ENCODE measurements at places on chromosomes 7 and 10.
A peak's percentile ranks its signal among the peaks of the same experiment; 100 is the strongest.

DNA sequence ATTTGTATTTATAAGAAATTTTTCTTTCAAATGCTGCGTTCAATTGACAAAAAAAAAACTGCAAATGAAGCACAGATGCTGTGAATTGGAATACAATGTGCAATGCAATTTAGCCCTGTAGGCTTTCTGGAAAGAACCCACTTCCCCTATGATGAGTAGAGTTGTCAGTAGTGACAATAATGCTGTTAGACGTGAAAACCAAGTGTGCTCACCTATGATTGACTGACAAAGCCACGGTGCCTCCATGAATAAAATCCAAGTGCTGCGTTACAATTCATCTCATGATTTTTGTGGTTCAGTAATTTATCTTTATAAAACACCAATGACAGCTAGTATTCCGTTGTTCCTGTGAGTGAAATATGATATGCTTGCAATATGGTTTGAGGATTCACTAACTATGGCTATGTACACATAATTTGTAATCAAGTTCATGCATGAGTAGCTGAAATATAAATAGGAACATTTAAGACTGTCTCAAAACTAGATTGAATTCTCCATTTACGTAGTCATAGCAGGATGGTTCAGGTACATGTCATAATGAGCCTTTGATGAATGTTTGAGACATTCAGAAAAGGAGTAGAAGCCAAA lies 1160.3 kb downstream of the CNTNAP2 start:
- no peak for DNase-seq

DNA sequence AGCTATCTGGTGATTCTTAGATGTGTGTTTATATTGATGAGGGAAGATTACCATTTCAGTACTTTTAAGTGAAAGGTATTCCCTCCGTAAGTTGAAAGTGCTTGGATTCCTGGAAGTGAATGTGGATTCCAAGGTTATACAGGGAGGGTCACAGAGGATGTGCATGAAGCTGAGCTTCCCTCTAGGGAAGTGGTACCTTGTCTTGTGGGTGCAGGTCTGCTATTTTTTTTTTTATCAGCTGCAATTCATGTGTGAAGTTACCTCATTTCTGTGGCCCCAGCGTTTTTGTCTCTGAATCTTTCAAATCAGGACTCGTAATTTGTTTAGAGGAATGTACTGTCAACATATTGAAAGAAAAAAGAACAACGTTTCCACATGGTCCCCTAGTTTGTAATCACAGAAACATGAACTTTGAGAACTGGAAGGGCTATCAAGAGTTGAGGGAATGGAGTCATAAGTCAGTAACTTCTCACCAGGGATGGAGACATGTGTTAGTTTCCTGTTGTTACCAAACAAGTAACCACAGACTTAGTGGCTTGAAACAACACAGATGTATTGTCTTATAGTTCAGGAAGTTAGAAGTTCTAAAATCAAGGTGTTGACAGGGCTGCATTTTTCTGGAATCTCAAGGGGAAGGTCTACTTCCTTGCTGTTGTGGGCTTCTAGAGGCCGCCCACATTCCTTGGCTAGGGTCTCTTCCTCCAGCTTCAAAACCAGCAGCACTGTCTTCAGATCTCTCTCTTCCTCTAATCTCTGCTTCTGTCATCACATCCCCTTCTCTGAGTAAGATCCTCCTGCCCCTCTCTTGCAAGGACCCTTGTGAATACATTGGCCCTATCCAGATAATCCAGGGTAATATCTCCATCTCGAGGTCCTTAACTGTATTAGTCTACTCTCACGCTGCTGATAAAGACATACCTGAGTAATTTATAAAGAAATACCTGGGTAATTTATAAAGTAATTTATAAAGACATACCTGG lies 64.4 kb downstream of the RAB18 start:
- DNase-seq: no peak

GRCh38 chr10:21473135-21473534 lies 52.3 kb downstream of the SKIDA1 start:
- DNase-seq: no peak

GRCh38 chr10:97500297-97500575 lies 1.5 kb downstream of the UBTD1 start:
- DNase-seq: no peak

- no peak for DNase-seq
Measured at GRCh38 chr10:15182540-15183207, 14.2 kb upstream of the NMT2 start.

DNA sequence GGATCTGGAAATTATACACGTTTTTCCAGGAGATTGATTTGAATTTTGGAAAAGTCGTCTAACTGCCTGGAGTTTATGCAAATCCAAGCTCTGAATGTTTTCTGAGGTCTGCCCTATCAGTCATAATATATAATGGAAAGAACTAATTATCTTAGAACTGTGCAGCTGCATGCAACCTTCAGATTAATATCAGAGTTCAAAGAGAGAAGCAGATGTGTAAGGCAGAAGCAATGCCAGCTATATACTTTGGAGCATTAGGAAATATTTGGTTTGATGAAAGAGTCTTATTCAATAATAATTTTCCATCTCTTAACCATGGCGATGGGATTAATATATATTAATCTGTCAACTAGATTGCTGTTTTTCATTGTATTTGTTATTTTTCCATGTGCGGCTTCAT lies 500.9 kb downstream of the NEBL start:
- no peak for DNase-seq

GRCh38 chr10:77361831-77362230 lies 275.8 kb downstream of the KCNMA1 start:
- no peak for DNase-seq

DNA sequence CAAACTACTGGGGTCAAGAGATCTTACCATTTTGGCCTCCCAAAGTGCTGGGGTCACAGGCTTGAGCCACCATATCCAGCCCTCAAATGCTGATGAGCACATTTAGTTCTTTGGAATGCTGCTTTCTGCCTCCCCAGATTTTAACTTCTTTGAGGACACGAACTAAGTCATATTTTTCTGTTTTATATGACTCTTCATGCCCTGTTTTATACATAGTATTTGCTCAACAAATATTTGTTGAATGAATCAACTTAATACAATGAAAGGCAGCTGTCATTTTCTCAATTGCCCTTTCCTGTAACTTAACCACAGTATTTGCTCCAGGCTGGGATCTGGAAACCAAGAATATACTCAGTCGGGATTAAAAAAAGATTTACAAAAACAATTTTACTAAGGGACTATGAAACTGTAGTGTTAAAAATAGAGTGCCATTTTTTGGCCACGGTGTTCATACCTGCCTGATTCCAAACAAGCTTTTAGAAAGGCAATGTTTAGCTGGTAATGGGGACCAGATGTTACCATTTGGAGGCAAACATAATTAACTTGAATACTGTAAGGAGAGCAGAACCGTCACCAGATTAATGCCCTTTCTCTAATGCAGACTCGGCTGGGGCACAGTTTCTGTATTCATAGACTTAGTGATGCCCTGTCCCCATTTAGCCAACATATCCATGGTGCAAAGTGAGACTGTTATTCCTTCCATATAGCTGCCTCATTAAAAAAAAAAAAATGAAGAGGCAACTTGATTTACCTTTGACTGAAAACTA lies 117.6 kb downstream of the NRP1 start:
- no peak for DNase-seq

DNA sequence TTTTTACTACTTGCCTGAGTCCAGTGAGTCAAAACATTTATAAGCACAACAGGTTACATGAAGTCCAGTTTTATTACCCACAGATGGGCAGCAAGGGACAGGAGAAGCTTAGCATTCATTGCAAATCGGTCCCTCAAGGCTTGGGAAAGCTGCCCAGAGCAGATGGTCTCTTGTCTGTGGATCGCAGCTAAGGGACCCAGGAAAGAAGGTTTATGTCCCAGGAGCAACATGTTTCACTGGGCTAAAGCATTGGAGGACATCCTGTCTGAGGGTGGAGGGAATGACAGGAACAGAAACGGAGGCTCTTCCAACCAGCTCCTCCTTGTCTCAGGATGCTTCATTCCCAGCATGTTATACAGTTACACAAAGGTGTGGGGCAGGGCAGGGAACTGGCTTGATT lies 39.3 kb downstream of the TRIM24 start:
- DNase-seq: peak; percentile 9

GRCh38 chr10:49556723-49557122 lies 17.8 kb upstream of the ERCC6 start:
- DNase-seq: no peak

DNA sequence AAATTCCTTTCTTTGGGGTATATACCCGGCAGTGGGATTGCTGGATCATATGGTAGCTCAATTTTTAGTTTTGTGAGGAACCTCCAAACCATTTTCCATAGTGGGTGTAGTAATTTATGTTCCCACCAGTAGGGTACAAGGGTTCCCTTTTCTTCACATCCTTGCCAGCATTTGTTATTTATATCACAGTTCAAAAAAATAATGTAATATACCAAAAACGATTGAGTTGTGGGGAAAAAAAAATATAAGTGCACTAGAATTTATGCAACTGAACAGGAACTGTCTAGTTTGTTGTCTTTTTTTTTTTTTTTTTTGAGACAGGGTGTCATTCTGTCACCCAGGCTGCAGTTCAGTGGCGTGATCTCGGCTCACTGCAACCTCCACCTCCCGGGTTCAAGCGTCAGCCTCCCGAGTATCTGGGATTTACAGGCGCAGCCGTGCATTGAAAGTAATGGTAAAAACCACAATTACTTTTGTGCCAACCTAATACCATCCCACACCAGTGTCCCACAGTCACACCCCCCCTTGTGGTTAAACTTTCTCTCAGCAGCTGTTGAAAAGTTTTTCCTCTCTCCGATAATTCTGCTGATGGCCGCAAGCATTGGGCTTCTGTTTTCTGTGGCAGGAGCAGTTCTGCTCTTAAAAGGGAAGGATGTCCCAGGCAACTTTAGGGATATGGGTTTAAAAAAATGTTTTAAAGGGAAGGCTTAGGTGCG lies 6.8 kb upstream of the LAT2 start:
- DNase-seq: peak; percentile 53

GRCh38 chr10:88108115-88108610 lies 244.7 kb downstream of the PTEN start:
- DNase-seq: no peak

- peak; percentile 80 for DNase-seq
Measured at GRCh38 chr10:73771722-73772280, 10.0 kb upstream of the CHCHD1 start.

DNA sequence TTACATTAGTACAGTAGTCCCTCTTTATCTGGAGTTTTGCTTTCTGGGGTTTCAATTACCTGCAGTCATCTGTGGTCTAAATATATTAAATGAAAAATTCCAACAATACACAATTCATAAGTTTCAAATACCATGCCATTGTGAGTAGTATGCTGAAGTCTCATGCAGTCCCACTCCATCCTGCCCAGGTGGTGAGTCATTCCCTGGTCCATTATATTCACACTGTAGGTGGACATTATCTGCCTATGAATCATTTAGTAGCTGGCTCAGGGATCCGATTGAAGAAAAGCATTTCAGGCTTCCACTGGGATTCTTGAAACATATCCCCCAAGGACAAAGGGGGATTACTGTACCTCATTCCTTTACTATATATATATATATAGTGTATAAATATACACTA lies 298.2 kb upstream of the GALNT17 start:
- no peak for DNase-seq

DNA sequence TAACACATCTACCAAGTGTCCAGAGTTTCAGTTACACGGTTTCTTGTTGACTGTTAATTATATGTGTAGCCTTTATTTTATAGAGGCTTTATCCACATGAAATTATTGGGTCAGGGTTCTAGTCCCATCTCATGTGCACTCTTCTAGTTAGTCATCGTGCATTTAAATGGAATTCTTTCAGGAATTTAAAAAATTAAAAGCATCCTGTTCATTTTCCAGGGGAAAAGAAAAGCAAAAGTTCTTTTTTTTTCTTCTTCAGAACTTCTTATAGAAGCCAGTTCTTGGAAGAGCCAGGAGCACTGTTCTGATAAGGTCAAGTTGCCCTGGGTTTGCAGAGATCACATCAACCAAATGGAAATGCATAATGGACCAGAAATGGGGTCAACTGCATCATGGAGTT lies 324.7 kb downstream of the INHBA start:
- DNase-seq: no peak

DNA sequence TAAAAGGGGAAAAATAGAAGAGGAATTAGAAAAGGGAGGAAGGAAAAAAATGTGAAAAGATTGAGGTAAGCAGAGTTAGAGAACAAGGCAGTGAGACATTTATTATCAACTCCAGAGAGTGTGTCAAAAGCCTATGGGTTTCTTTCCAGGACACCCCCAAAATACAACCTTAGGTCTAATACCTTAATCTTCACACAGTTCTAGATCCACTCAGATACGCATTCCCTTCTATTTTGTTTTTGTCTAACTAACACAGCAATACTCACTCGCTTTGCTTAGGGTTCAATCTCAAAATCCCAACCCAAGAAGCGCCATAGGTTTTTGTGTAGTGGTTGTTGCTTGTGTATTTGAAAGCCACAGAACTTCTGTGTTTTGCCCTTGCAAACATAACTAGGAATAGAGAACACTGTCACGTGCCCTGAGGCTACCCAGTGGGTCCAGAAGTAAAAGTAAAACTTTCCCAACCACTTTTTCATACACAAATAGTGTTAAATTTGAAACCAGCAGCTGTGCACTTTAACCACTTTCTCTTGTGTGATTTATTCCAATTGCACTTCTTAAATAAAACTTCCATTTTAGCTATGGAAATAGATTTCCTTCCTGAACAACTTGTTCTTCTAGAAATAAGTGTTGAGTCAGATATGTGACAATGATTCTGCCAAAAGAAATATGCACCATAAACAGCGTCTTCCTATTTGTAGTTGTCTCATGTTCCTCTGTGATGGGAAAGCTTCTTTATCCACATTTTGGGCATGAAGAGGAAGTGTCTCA lies 414.7 kb upstream of the GHITM start:
- no peak for DNase-seq

DNA sequence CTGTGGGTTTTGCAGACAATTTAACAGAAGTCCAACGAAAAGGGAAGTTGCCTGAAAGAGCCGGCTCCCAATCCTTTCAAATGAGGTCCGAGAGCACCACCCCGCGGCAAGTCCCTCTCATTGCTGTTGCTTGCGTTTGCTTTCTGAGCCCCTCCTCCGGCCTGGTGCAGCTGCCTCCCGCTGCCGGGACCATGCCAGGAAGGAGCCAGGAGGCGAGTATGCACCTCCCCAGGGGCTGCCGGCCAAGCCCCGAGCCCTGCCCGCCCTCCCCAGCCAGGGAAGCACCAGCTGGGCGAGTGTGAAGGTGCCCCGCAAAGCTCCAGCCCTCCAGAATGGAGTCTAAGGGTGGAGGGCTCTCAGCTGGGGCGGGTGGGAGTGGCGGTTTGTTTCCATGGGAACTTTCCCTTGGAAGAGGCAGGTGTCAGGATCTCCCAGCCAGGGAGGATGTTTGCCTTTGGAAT lies 25.8 kb upstream of the PPP2R2D start:
- DNase-seq: peak; percentile 84

DNA sequence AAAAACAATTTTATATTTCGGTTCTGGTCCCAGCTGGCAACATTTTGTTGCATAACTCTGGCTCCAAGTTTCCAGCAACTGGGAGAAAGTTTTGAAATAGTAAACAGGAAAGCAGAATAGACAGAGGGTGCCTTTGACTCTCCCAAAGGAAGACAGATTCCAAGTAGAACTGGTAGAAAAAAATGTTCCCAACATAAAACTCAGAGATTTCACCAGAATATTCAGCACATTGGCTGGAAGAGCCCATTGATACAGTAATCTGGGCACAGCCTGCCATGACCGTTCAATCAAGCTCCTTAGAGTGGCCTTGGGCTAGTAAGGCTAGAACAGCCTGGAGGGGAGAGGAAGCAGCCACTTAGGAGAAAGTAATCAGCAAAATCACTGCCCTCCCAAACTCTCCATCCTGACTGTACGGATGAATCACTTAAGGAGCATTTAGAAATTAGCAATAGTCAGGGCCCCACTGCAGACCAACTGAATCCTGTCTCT lies 120.4 kb downstream of the CUBN start:
- DNase-seq: no peak
